ENCODE measurements at places on chromosomes 1 and 21. TPM values are rescaled to one million over a fixed set of nuclear protein-coding genes. Genes with fewer than 3 reads are reported as not detected.

Gene RXFP4
- total RNA-seq = not detected

Gene HFM1
- 0.84 TPM for total RNA-seq

- no peak for DNase-seq
Observed at GRCh38 chr1:181062836-181063428, 25.6 kb upstream of the IER5 start.

DNA sequence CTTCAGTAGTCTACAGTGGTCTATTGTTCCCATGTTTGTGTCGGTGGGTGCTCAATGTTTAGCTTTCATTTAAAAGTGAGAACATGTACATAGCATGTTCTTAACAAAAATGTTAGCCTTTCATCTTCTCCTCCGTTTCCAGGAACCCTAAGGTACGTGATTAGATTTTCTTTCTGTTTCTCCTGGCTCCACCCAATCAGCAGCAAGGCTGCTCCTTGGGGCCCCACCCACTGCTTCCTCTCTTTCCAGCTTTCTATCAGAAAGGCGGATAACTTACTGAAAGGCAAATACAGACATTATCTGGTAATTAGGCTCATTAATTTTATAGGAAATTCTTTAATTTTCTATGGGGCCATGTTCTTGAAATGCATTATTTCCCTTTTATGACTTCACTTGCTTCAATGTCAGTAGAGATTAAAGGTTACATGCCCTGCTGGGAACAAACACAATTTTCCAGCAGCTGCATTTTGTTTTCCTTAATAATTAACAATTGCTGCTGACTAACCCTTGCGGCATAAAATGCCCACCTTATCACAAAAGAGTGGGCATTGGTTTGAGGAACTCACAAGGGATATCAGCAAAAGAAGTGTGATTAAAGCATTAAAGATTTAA lies 324.9 kb upstream of the SNX7 start:
- DNase-seq = no peak
